Stimulated activated CD4-positive, alpha-beta T cell treated with anti-CD3 and anti-CD28 coated beads, Interleukin-15, amount 100 ng/mL, for 24 hours (primary cell): ENCODE measurements at places on chromosomes 2 and 18.

DNA sequence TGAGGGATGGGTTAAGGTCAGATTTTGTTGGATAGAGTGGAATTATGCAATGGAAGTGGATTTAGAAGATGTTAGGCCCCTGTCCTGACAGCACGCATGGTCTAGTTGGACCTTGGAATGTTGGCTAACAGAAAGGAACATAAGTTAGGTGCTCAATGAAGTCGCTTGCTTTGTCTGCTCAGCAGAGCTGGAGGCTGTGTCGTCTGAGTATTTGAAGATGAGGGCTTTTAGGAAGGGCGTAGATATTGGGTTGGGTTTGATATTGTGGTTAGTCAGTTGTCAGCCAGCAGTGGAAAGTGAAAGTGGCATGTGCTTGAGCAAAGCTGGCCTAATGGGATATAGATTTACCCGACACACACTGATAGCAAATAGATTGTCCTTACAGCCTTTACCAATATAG is 239.3 kb downstream of the PRKCE start:
- peak; percentile 6 for DNase-seq

- no peak for DNase-seq
Observed at GRCh38 chr2:100230754-100231153, 88.4 kb upstream of the AFF3 start.

GRCh38 chr2:39241588-39241987 is 2.2 kb downstream of the CDKL4 start:
- DNase-seq = no peak

- no peak for DNase-seq
Observed at GRCh38 chr2:97858442-97858841, 137.3 kb downstream of the TMEM131 start.

GRCh38 chr2:172693037-172693436 is 42.6 kb upstream of the RAPGEF4 start:
- peak; percentile 72 for DNase-seq

DNA sequence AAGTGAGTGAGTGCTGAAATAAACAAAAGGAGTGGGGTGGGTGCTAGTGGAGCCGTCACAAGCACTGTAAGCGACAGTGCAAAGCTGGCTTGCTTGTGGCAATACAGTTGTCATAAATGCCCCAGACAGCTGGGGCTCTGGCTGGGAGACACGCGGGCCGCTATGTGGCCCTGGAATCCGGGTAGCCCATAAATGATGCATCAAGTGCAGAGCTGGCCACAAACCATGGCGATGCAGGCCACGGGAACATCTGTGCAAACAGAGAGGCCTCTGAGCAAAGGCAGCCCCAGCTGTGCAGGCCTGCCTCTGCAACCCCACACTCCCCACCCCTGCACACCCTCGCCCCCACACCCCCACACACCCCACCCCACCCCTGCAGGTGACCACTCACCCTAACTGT is 349.2 kb upstream of the ID2 start:
- no peak for DNase-seq

GRCh38 chr18:31048216-31048615 is 5.7 kb upstream of the DSC3 start:
- no peak for DNase-seq

- no peak for DNase-seq
Observed at GRCh38 chr18:74023220-74023619, 124.4 kb downstream of the FBXO15 start.

DNA sequence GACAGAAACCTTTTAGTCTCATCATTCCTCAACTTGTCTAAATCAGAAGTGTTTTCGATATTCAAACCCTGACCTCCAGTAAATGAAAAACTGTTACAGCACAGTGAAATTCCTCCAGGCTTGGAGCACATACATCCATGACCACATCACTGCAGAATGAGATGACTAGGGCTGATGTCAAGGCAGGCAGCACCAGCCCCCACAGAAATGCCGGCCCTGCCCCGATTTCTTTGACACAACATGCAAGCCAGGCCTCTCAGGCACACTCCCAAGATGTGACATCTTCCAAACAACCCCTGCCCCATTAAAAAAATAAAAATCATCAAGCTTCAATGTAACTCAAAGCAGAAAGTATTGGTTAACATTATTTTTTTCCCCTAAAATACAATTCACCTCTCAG is 103.3 kb downstream of the CTAGE1 start:
- DNase-seq = no peak

GRCh38 chr18:48304906-48305693 is 104.1 kb downstream of the ZBTB7C start:
- DNase-seq = no peak

GRCh38 chr2:169994752-169995151 is 167.5 kb downstream of the UBR3 start:
- DNase-seq = no peak

DNA sequence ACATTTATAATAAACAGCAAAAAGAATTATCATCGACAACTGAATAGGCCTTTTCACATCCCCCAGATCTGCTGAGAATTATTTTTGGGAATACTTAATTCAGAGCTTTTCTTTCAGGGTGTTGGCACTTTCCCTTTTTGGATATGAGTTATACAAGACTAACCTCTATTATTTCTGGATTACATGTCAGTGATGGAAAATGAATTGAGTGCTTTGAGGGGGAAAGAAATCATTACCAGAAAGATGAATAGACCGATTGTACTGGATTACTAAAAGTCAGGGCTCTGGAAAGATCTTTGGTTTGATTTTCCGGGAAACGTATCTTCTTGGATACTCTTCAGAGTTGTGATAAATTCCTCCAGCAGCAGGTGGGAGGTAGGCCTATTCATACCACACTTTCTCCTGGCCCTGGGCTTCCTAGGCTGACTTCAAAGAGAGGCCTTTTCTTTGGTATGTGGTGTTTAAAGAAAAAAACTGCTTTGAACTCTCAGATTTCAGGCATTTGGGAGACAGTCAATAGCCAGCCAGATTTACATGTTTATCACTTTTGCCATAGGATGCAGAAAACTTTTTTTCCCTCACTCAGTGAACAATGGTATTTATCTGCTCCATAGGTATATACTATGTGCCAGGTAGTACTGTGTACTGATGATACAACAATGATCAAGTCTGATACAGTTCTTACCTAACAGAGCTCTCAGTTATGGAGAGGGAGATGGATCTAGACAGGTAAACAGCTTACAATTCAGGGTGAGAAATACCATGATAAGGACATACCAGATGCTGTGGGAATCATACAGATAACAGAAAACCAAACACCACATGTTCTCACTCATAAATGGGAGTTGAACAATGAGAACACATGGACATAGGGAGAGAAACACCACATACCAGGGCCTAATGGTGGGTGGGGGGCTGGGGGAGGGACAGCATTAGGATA is 63.3 kb upstream of the ACTR3 start:
- DNase-seq = no peak
